PC-3 (cell line): ENCODE measurements at places on chromosomes 1 and 21. TPM values are rescaled to one million over a fixed set of nuclear protein-coding genes. Genes with fewer than 3 reads are reported as not detected.

DNA sequence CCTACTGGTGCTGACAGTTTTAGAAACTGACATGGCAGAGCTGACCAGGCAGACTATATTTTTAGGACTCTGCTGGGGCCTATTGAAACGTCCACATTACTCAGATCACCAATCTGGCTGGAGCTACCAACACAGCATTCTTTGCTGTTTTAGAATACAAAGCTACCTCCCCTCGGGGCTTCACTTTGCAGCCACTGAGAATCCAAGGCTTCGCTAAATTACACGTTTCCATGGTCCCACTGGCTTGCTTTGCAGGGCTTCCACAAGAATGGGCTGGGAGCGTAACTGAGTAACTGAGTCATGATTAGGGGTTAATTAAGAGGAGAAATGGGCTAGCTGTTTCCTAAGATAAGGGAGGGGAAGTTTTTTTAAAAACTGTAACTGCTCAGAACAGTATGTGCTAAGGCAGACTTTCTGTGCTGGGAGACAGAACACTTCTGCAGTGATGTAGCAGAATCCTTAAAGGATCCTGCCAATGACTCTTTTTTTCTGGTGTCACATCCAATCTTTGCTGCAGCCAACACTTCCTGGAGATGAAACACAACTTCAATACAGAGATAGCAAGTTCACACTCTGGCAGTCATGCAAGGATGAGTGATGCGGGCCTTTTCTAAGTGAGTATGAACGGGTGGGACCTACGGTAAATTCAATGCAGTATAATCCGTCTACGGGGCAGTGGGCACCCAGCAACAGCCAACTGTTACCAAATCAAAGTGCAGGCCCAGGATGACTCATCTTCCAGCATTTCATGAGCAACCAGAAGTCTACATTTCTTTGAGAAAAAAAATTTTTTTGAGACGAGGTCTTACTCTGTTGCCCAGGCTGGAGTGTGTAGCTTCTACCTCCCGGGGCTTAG lies 21.5 kb downstream of the NDUFS5 start:
- peak; percentile 20 for DNase-seq

- DNase-seq = no peak
Measured at GRCh38 chr1:200096774-200097173, 69.3 kb downstream of the NR5A2 start.

GRCh38 chr1:110293601-110294104 lies 45.5 kb upstream of the RBM15 start:
- DNase-seq = no peak

GRCh38 chr1:20361805-20362381 lies 71.2 kb downstream of the VWA5B1 start:
- DNase-seq = peak; percentile 75

DNA sequence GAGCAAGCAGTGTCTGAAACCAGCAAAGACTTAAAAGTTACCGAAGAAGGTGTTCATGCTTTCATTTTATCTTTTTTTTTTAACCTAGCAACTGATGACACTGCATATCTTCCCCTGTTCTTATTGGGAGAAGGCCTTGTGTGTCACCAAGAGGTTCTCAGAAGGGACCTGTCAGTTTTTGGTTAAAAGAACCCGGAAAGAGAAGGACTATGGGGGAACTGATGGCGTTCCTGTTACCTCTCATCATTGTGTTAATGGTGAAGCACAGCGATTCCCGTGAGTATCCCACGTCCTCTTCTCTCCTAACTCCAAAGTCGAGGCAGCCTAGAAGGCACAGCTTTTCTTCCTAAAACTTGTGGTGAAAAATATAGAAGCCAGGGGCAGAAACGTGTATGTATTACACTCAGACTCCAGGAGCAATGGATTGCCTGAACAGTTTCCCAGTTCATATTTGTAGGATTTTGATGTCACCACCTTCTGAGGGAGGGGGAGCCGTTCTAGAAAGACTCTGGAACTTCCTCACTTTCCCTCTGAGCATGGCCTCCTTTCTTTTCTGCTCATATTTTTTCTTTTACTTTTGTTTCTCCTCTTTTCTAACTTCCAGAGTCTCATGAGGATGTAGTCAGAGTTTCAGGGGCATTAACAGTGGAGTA lies at the start of gene MR1:
Gene MR1 (plus strand): TSS at position 185 of the 653 bp plus-strand sequence. CDS start 25 bp downstream, at position 210.
- DNase-seq = peak; percentile 81

DNA sequence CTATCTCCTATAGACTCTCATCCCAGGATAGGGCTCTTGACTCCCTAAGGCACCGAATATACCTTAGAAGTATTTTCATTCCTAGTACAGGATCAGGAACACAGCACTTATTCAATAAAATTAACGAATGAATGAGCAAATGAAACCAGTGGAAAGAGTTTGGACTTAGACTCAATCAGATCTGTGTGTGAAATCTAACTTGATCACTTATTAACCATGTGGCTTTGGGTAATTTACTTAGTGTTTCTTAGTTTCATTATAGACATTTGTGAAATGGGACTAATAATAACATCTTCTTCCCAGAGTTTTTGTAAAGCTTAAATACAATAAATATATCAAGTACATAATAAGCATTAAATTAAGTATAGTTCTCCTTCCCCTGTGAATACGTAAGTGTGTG lies 230.1 kb downstream of the ADGRL2 start:
- DNase-seq = no peak

GRCh38 chr1:110927484-110928075 lies 36.1 kb downstream of the LRIF1 start:
- peak; percentile 55 for DNase-seq

DNA sequence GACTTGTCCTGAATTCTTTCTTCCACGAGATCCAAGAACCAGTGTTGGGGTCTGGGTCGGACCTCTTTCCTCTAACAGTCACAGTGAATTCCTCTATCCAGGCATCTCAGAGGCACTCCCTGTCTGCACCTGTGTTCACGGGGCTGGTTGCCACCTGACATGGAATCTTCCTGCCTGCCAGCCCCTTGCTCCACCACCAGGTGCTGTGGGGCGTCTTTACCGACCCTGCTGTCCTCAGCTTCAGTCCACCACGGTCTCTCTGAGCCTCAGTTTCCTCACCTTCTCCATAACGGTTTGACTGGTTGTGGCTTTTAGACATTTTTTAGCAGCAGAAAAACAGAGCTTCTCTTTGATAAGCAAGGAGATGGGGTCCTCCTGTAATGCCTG lies 62.7 kb downstream of the SDC3 start:
- peak; percentile 10 for DNase-seq

DNA sequence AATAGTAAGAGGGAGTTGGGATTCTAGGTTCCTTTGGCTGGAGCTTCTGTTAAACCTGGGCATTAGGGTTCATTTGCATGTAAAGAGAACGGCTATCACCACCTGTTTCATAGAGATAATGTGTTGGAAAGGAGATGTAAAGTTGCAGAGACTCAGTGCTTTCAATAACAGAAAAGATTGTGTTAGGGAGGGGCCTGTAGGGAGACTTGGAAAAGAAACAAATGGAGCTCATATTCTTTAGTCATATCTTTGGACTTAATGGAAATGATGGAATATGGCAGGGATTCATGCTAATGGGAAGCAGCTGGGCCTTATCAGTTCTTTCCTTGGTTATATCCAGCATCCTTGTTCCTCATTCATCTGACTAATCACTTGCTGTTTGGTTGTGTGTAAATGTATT lies 144.9 kb downstream of the CD247 start:
- DNase-seq = no peak

DNA sequence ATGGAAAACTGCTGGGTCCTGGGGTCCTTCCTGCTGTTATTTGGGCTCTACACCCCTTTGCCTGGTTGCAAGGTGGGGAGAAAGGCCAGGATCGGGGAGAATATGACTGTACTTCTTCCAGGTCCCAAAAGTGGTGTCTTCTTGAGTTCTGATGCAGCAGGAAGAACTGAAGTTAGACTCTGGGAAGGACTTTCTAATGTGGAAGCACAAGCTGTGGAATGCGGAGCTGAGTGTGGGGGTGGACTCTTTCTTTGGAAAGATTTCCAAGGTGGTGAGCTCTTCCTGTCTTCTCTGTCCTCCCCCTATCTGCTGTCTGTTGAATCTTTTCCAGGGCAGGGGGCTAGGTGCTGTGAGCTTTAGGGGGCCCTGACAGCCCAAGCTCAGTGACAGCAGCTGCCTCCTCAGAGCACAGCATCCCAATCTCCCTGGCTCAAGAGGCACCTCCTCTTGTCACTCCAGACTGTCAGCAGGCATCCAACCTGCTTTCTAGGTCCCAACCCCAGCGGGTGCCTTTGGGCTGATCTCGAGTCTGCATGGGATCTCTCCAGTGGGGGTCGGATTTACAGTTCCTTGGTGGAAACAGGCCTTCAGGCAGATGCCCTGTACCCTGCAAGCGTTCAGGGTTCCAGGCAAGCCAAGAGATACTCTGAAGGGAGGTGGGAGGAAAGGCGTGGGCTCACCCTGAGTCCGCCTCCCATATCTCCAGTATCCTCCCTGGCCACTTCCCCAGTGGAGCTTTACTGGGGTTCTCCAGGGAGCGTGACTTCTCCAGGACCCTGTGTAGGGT lies 23.2 kb downstream of the ADORA1 start:
- DNase-seq = no peak

- no peak for DNase-seq
Measured at GRCh38 chr1:246797597-246797996, 73.4 kb downstream of the SCCPDH start.

GRCh38 chr1:66791621-66792610 lies 9.2 kb downstream of the INSL5 start:
- no peak for DNase-seq

KCNH1 gene
- not detected in 2 replicates for total RNA-seq

DNA sequence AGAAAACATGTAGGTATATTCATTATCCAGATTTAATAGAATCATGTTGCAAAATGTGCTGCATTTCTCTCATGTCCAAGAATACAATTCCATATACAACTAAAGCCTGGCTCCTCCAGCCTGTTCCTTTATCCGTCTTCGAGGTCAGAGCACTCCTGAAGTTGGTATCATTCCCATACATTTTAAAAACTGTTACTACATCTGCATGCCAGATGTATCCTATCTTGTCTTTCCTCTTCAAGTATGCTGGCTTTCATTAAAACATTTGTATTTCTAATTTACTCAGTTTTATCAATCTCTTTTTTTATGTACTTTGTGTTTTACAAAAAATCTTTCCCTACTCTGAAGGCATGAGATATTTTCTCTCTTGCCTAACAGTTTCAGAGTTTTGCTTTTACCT lies 536.6 kb upstream of the USP24 start:
- no peak for DNase-seq

DNA sequence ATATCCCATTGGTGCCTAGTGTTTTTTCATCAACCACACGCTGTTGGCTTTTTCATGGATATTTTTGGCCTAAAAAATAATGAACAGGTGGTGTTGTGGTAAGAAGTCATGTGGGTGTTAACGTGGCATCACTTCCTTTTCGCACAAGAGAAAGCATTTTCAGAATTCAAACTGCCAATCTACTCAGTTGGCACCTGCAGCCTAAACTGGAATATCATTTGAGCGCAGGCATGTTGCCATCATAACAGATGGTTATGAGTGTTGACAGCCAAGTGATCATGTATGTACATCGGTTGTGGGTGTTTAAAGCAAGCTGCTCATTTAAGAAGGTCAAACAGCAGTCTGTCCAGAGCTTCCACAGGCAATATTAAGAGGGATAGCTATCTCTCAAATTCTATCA lies 1963.0 kb downstream of the NCAM2 start:
- no peak for DNase-seq

DNA sequence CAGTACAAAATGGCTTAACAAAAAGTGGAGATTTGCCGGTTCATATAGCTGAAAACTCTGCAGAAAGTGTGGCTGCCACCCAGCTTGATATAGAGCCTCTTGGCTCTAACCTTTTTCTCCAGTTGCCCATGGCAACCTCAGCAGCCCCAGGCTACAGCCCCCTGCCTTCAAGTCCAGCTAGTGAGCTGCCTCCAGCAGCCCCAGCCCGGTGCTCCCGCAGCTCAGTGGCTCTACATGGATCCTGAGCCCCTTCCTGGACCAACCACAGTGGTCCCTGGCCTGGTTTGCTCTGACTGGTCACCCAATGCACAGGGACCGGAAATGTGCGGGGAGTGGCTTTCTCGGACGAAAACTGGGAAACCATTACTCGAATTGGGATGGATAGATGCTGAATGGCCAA lies 13.3 kb upstream of the ATF3 start:
- no peak for DNase-seq

- DNase-seq = peak; percentile 90
Measured at GRCh38 chr1:113042285-113043143, 30.5 kb upstream of the LRIG2 start.

GRCh38 chr1:3945222-3945621 lies 45.1 kb upstream of the C1orf174 start:
- DNase-seq = no peak

DNA sequence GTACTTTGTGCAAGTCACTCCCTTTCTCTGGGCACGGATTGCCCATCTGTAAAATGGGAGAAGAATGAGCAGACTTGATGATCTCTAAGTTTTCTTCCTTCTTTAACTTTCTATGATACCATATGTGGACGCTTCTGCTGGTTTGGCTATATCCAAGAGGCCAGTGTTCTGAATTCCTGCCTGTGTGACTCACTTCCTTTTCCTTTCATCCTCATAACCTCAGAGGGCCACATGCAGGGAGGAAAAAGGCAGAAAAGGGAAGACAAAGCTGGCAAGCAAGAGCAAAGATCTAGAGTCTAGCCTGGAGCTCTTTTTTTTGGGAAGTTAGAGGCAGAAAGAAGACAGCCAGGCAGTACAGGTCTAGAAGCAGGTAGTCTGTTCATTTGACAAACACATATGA lies 151.2 kb downstream of the OMA1 start:
- peak; percentile 69 for DNase-seq

DNA sequence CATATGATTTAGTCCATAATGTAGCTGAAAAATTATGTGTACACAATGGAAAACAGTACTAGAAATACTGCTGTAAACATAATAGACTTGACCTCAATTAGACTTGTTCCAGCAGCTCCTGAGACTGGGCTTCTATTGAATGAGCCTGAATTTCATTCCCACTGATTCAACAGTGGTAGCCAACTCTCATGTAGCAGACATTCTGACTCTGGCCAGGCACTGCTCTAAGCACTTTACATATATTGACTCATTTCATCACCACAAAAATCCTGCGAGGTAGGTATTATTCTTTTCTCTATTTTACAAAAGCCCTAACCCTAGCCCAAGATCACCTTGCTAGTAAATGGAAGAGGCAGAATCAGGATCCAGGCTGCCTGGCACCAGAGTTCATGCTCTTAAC lies 12.8 kb upstream of the CTSS start:
- DNase-seq = no peak

DNA sequence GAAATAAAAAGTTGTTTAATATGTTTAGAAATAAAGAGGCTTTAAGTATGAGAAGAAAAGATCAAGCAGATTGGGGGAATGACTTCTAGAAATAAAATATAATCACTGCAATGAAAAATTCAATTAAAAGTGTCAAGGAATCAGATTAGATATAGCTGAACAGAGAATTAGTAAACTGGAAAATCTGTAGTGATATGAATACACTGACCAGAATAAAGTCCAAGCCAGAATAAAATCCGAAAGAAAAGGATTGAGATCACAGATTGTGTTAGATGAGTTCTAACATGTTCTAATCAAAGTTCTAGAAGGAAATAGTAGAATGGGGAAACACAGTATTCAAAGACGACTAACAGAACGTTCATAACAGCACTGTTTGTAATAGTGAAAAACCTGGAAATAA lies 73.1 kb upstream of the C1orf105 start:
- no peak for DNase-seq

DNA sequence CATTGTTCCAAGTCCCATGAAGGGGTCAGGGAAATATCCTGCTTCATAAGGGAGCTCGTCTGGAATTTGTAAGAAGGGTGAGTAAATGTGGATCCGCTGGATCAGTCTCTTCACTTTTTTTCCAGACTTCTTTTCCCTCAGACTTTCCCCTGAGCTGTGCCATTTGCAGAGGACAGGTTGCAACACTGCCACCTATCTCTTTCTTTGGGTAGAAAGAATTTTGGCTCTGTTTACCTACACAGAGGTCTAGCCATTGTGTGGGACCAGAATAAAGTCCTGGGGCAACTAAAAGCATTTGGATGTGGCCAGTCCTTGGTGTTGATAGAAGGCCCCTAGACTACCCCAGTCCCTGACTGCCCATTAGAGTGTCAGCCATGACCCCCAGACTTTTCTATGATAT lies 1146.7 kb upstream of the PRMT6 start:
- peak; percentile 7 for DNase-seq
